ENCODE measurements at places on chromosomes 7 and 10.
A peak's percentile ranks its signal among the peaks of the same experiment; 100 is the strongest.

- DNase-seq, result no peak
Measured at GRCh38 chr10:71191551-71192076, 20.8 kb upstream of the UNC5B start.

DNA sequence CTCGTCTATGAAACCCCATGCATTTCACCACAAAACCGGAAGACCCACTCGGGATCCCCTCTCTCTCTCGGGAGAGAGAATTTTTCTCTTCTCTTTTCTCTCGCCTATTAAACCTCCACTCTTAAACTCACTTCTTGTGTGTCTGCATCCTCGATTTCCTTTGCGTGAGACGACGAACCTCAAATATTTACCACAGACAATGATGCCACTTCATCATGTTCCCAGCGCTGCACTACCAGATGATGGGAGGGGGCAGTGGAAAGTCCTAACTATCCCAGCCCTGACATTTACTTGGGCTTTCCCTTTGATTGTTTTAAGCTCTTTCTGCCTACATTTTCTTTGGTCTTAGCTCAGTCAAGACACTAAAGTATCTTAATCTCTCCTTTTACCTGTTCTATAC lies 906.7 kb downstream of the GRID1 start:
- DNase-seq, result no peak

DNA sequence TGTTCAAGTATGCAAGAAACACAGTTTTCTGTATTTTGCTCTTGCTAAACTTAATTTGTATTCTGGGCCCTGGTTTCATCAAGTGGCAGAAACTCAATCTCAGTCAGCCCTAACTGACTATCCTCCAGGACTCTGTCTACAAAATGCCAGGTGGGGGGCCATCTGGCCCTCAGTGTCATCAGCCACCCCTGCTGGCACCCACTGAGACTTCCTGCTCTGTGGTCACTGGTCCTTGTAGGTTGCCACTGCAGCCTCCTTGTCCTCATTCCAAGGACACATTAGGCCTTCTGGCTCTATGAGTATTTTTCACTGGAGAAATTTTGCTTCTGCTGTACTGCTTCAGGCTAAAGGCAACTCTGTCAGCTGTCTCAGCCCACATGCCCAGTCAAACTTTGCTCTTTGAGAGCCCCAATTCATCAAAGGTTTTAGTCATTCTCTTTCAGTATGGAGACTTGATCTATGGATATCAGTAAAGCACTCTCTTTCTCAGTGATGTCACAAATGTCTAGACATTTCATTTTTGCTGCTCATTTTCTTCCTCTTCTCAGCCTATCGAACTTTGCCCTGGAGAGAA lies 163.6 kb downstream of the KCND2 start:
- no peak for DNase-seq

- no peak for DNase-seq
Measured at GRCh38 chr7:85156661-85157208, 30.1 kb downstream of the SEMA3D start.

GRCh38 chr10:92242910-92243671 lies 47.8 kb downstream of the CPEB3 start:
- DNase-seq, result peak; percentile 21

- DNase-seq, result no peak
Measured at GRCh38 chr10:12717981-12718707, 283.4 kb downstream of the CCDC3 start.
